ENCODE measurements at places on chromosomes 7 and 10.

DNA sequence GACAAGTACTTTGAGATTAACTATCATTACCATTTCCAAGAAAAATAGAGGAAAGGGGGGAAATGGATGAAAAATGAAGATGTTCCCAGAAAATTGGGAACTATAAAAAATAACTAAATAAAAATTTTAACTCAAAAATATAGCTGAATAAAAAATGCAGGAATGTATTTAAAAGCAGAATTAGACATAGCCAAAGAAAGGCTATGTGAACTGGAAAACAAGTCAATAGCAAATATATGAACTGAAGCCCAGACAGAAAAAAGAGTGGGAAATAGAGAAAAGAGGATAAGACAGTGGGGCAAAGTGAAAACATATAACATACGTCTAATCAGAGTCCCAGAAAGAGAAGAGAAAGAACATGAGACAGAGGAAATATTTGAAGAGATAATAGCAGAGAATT is 10.3 kb downstream of the PPP1R3C start:
- DNase-seq: no peak

DNA sequence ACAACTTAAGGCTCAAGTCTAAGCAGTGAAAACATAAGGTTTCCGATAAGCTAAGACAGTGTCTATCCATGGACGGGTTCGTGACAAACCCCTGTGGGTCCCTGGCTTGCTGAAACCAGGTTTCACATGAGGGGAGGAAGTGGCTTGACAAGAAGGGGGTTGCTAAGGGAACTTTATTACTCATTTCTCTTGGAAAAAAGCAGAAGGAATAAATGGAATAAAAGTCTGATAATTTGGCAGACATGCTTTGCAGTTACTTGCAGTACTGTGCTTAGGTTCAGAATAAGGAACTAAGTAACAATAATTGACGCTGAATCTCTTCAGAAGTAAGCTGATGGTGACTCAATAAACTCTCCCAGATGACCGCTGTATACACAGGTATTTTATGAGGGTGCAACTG is 34.7 kb downstream of the RBM17 start:
- DNase-seq: no peak

- no peak for DNase-seq
Observed at GRCh38 chr10:60123668-60124067, 217.3 kb upstream of the CCDC6 start.

DNA sequence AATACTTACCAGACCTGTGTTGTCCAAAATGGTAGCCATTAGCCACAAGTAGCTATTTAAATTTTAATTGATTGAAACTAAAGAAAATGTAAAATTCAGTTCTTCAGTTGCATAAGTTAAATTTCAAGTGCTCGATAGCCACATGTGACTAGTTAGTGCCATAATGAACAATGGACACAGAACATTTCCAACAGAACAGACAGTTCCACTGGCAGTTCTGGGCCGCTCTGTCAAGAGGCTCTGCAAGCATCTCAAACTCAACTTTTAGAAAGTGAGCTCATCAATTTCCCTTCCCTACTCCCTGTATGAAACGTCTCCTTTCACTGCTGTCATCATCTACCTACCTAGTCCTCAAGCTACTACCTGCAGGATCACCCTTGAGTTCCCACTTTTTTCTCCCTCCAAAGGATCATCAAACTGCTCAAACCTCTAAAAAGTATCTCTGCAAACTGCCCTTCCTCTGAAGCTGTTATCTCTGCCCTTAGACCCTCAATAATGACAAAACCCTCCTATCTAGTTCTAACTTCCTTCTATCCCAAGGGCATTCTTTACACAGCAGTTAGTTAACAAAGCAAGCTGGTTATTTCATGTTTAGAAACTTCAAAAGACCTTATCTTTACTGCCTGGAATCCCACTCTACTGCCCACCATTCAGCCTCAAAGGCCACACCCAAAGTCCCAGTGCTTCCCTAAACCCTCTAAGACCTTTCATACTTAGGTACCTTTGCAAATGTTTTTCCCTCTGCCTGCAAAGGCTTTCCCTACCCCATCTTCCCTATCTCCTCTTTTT is 20.6 kb downstream of the SHTN1 start:
- no peak for DNase-seq

DNA sequence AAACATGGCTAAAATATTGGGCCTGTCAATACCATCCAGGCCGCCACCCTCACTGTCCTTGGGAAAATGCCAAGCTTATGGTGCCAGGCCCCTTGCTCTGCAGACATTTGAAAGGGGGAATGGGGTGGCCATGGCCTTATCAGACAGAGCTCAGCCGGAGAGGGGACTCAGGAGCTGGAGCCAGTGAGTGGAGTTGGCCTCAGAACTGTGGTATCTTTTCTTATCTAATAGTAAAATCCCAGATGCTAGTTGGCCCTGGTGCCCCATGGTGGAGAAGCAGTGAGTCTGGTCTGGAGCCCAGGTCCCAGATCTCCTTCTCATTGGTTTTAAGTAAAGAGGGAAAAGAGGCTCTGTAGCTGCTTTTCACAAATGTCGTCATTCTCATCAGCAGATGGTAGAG is 49.6 kb upstream of the SORCS3 start:
- no peak for DNase-seq

DNA sequence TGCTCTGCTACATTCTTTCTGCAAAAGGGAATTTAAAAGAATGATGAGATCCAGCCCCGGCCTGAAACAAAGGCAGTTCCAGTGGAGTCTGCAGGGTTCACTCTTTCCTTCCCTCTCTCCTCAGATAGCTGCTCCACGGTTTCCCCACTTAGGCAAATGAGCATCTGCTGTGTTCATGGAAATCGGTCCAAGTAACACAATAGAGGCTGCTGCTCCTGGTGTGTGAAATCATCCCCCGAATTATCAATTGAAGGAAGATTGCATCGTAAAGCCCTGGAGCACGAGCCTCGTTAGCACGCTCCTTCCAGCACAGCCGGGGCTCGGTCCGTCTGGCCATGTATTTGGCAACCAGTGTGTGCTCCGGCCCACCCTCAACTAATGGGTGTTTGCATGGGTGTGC is 108.3 kb upstream of the DPP6 start:
- no peak for DNase-seq

DNA sequence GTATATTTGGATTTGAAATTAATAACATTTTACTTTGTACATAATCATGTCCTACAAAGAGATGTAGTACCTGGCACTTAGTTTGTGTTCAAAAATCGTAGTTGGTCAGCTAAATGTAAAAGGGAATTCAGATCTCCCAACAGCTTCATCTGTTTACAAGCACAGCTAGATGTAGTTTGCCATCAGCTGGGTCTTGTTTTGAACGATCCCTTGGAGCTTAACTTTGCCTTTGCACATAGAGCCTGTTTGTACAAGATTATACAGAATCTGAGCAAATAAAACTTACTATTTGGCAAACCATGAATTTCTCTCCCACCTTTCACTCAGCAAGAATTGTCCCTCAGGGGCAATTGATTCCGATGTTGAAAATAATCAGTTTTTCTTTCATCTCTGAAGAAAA is 36.1 kb upstream of the ADD3 start:
- DNase-seq: no peak

- no peak for DNase-seq
Observed at GRCh38 chr7:69799048-69799697, 200.9 kb downstream of the AUTS2 start.

- no peak for DNase-seq
Observed at GRCh38 chr7:116726713-116727431, 54.9 kb downstream of the MET start.

GRCh38 chr7:70680743-70681468 is 451.0 kb upstream of the GALNT17 start:
- no peak for DNase-seq

GRCh38 chr7:106225856-106226255 is 58.9 kb downstream of the NAMPT start:
- no peak for DNase-seq

DNA sequence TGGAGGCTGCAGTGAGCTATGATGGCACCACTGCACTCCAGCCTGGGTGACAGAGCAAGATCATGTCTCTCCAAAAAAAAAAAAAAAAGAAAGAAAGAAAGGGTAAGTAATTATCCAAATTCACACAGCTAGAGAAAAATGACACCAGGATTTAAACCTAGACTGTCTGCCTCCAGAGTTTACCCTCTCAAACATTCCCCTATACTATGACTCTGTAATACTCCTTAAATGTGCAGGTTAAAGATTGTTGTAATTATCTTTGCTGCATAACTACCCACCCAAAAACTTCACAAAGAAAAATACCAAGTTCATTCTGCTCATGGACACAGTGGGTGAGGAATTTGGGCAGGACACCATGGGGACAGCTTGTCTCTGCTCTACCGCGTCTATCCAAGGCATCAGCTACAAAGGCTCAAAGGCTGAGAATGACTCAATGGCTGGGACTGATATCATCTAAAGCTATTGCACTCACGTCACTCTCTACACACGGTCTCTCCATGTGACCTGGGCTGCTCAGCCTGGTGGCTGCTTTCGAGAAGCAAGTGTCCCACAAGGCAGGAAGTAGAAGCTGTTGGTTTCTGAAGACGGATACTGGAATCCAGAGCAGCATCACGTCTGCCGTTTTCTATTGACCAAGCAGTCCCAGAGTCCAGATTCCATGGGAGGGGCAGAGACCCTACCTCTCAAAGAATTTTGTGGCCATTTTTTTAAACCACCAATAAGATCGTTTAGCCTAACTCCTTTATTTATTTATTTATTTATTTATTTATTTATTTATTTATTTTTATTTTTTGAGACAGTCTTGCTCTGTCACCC is 185.7 kb upstream of the AUTS2 start:
- no peak for DNase-seq

DNA sequence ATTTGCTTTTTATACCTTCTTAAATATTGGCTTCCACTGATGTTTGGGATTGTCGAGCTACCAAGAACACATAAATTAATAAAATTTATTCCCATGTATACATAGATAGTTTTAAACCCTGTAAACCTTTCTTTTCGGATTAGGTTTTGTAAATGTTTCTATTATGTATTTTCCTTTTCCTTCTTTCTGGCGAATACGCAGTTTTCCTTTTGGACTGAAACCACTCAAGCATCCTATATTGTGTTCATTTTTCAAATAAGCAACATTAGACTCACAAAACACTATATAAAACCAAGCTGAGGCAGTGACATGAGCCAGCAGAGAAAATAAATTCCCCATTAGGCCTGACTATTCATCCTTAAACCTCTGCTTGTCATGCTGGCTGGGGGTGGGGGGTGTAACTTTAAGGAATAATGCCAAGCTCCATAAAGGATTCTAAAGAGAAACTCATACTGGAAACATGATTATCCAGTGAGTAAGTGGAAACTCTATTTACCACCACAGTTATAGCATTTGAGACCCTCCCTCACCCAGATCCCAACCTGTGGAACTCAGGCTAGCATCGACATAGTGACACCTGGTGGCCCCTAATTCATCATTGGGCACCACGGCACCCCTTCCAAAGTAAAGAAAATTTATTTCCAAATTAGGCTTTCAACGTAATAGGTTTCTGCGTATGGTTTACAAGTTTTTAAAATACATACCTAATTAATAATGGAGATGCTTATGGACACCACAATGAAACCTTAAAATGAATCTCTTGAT is 86.5 kb upstream of the CELF2 start:
- DNase-seq: no peak

All from SJSA1 (cell line).